AG10803 (cell line): ENCODE measurements at places on chromosomes 2 and 18.
A peak's percentile ranks its signal among the peaks of the same experiment; 100 is the strongest.

GRCh38 chr18:70450426-70451253, 161.8 kb downstream of the SOCS6 start:
- peak; percentile 14 for DNase-seq

- no peak for DNase-seq
These were observed 27.9 kb upstream of the HS6ST1 start for GRCh38 chr2:128346291-128347170.

- peak; percentile 54 for DNase-seq
These were observed 107.6 kb upstream of the MAP3K20 start for GRCh38 chr2:172968061-172968469.

DNA sequence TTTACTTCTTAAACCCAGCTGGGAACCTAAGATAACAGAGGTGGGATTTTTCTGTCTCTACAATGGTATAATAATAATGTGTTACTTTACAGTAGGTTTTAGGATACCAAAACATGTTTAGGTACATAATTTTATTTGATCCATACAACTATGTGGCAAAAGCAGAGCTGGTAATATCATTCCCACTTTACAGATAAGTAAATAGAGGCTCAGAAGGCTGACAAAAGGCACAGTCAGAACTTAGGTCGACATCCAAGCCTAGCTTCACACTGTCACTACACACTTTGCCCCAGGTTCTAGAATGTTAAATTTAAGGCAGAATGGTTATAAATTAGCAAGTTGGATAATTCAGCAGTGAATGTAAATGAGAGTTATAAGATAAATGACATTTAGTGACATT, 189.6 kb upstream of the PARD3B start:
- no peak for DNase-seq

GRCh38 chr18:69865776-69866175, 81.9 kb downstream of the CD226 start:
- peak; percentile 83 for DNase-seq

DNA sequence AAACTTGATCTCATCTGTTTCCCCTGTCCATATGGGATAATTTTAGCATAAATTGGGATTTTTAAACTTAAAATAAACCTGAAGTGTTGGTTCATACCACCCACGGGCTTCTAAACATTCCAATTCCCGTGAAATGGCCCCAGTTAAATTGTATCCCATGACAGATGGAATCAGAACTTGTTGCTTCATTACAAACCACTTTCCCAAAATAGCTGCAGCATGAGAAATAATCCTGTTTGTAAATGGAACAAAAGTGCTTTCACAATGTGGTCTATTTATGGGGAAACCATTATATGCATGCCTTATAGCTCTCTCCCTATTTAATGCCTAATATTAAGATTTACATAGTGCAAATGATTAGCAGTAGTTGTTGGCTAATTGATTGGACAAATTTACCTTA, 15.9 kb downstream of the SCG2 start:
- DNase-seq, result peak; percentile 88

DNA sequence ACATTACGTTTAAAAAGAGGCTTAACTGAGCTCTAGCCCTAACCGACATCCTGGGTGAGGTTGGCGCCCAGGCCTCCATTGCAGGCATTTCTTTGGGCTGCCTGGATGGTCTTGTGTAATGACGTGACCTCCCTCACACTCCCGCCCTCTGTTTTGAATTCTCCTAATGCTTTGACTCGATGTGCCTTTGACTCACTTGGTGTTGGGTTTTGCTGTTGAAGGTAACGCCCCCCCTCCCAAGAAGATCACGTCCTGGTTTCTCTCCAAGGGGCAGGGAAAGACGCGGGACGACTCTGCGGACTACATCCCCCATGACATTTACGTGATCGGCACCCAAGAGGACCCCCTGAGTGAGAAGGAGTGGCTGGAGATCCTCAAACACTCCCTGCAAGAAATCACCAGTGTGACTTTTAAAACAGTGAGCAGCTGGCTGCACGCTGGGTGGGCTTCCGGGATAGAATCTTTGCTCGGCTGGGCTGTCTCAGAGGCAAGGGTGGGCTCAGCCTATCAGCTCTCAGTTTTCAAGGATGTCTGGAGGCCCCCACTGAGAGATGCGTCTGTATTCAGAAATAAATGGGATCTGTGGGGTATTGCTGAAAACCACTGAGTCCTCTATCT, 87.9 kb upstream of the ATG16L1 start:
- DNase-seq, result no peak

GRCh38 chr2:215799194-215799593, 214.2 kb downstream of the MREG start:
- no peak for DNase-seq

GRCh38 chr2:142723236-142723635, 154.2 kb upstream of the KYNU start:
- DNase-seq, result no peak

- no peak for DNase-seq
These were observed 54.4 kb downstream of the TMEFF2 start for GRCh38 chr2:192140236-192140839.

DNA sequence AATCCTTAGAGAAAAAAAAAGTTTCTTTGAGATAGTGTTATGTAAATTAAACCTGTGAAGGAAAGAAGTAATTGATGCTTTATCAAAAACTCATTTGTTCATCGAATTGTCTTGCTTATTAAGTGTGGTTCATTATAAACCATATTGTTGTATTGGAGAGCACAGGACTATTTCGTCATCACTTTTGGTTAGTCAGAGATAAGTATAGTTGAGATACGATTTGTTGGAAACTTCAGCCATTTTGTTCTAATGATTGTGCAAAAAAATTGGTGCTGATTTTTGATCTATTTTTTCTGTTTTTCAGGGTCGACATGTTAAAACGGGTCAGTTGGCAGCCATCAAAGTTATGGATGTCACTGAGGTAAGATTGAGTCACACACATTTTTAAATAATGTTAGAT, 92.9 kb downstream of the MAP4K4 start:
- no peak for DNase-seq

GRCh38 chr2:155215037-155215707, 516.7 kb downstream of the KCNJ3 start:
- DNase-seq, result no peak

DNA sequence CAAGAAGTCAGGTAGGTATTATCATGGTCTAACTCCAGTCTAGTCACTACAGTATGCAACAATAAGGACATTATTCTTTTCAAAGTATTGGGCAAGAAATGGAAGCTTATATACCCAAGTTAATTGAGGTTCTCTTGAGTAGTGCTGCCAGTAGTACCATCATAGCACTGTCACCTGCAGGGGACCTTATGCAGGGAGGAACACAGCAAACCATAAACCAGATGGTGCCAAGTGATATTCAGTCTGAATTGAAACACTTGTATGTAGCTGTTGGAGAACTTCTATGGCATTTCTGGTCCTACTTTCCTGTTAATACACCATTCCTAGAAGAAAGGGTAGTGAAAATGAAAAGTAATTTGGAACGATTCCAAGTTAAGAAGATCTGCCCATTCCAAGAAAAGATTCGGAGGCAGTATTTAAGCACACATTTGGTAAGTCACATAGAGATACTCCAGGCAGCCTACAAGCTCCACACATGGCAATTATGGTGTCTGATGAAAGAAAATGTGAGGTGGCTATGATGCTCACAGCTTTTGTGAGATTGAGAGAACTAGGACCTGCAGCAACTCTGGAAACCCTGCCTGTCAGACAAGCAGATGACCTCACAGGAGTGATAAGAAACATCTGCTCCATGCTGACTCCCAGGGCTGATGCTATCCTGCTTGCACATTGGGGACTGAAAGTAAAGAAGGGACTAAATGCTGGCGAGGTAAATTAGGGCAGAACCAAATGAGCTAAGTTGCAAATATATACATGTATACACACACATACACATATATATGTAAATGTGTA, 174.7 kb downstream of the MC4R start:
- peak; percentile 53 for DNase-seq

DNA sequence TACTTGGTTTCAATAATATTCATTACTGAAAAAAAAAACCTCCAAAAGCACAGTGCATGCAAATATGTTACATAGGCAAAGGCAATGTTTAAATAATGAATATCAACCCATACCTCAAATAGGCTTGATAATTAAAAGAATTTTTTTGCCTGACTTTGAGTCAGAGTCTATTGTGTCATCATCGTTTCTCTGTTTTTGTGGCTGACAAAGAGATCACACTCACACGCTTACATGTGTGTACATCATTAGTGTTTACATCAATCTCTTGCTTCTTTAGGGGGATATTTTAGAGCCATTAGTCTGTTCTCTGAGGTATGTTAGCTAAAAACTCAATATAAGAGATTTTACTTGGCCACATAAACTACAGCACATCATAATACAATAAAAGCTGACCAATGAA, 150.3 kb upstream of the MMADHC start:
- no peak for DNase-seq

GRCh38 chr2:102704531-102704930, 57.3 kb upstream of the TMEM182 start:
- no peak for DNase-seq

- no peak for DNase-seq
These were observed 7.7 kb upstream of the SNTG2 start for GRCh38 chr2:942775-943460.

GRCh38 chr18:77105680-77106079, 26.9 kb downstream of the MBP start:
- DNase-seq, result no peak

- peak; percentile 100 for DNase-seq
These were observed at the start of gene R3HDM1 for GRCh38 chr2:135531231-135532197. Gene R3HDM1 (plus strand): TSS chr2:135531484. CDS start chr2:135604846, 73,362 bp downstream.

DNA sequence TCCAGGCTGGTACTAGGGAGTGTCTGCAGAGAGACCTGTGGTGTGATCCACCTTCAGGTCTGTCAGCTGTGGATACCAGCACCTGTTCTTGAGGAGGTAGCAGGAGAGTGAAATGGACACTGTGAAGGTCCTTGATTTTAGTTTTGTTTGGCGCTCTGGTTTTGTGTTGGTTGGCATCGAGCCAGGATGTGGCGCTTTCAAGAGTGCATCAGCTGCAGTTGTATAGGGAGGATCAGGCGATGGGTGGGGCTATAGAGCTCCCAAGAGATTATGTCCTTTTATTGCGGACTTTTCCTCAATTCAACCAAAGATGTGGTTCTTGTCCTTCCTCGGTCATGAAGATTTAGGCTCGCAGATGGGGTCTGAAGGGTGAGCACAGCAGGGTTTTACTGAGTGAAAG, 37.5 kb downstream of the SLC39A10 start:
- no peak for DNase-seq

GRCh38 chr18:42484648-42485047, 529.6 kb downstream of the PIK3C3 start:
- no peak for DNase-seq

- DNase-seq, result no peak
These were observed 15.4 kb downstream of the CLUL1 start for GRCh38 chr18:612156-612555.

DNA sequence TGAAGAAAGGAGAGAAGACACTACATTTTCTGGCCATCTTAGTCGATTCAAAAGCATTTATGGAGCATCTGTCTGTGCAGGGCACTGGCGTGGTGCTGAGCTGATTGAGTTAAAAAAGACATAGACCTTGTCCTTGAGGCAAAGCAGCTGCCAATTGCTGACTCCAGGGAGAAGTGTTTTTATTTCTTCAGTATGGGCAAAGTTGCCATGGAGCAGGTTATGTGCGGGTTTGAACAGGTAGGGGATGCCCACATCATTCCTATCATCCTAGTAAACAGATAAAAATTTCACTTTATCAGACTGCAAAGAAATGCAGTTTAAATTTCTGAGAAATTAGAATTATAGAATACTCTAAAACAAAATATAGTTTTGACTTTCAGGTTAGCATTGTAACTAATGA, 125.8 kb downstream of the NUP35 start:
- DNase-seq, result no peak

DNA sequence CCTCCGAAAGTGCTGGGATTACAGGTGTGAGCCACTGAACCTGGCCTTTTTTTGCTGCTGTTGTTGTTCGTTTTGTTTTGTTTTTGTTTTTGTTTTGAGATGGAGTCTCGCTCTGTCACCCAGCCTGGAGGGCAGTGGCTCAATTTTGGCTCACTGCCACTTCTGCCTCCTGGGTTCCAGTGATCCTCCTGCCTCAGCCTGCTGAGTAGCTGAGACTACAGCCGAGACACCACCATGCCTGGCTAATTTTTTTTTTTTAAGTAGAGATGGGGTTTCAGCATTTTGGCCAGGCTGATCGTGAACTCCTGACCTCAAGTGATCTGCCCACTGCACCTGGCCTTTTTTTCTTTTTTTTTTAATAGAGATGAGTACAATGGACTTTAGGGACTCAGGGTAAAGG, 22.0 kb downstream of the TMEM127 start:
- no peak for DNase-seq

GRCh38 chr2:86675511-86676015, 44.5 kb upstream of the RMND5A start:
- no peak for DNase-seq

DNA sequence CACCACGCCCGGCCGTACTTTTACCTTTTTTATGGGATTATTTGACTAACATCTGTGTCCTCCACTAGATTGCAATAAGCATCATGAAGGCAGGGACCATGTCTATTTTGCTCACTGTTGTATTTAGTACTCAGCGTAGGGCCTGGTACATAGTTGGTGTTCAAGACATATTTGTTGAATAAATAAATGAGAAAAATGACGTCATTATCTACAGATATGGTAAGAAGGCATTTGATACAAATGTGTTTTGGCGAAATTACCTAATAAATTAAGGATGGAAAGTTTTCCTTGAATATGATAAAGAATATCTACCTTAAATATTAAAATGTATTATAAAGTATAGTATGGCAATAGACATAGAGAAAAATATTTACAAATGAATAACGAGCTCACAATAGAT, 24.0 kb upstream of the FAM136A start:
- DNase-seq, result no peak

DNA sequence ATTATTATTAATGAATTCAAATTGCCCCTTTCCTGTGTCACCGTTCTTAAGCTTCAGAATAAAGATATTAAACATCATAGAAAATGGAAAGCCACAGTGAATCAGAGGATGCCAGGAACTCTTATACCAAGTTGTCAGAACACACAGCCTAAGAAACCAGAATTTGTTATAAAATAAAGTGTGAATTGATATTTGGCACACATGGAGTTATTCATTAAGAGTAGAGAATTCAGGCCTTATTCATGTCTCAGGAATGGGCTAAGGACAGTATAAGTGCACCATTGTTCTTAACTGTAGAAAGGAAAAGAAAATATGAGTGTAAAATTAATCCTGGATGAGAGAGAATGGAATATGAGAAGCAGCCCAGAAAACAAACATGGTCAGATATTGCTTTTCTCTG, 86.7 kb upstream of the ATP8B1 start:
- no peak for DNase-seq

DNA sequence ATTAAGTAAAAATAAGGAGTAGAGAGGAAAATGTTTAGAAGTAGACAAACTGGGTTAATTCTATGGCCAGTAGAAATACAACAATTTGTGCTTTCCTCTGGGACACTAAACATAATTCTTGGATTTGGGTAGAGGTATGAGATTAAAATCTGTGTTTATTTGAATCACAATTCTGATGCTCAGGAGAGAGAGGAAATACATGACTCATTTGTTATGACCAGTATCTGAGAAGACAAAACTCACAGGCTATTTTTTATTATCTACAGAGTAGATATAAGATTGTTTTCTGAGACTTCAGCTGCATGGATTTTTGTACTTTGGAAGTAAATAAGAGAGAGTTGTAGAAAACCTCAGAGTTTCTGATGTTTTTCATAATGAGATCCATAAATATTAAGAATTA, 315.7 kb upstream of the CWC22 start:
- DNase-seq, result no peak

GRCh38 chr2:45114221-45114955, 105.1 kb upstream of the SIX2 start:
- DNase-seq, result no peak
